ENCODE measurements at places on chromosomes 1 and 21. TPM values are rescaled to one million over a fixed set of nuclear protein-coding genes. Genes with fewer than 3 reads are reported as not detected.

The ALX3 gene
- not detected for total RNA-seq

The GNAT2 gene
- total RNA-seq = not detected

The ESPN gene
- 2.2 TPM for total RNA-seq

The TRIM67 gene
- not detected for total RNA-seq

The CYP4X1 gene
- 3.7 TPM for total RNA-seq

The TINAGL1 gene
- total RNA-seq = 312 TPM

The TMEM81 gene
- total RNA-seq = 2.9 TPM

The CACNA1E gene
- not detected for total RNA-seq

The KLHDC8A gene
- total RNA-seq = not detected

The RHCE gene
- total RNA-seq = not detected

The DIRAS3 gene
- 1.2 TPM for total RNA-seq

The OSCP1 gene
- 4.6 TPM for total RNA-seq

The OPRD1 gene
- total RNA-seq = not detected

The CCSAP gene
- total RNA-seq = 5.7 TPM

The AZIN2 gene
- total RNA-seq = 0.91 TPM

The LCE3E gene
- total RNA-seq = not detected

The KRTAP19-3 gene
- not detected for total RNA-seq
